ENCODE measurements at places on chromosomes 2 and 18. TPM values are rescaled to one million over a fixed set of nuclear protein-coding genes. Genes with fewer than 3 reads are reported as not detected.

IL36A gene
- total RNA-seq = not detected

IL18R1 gene
- 4.7 TPM for total RNA-seq

GALR1 gene
- not detected for total RNA-seq

PNKD gene
- total RNA-seq = 43.8 TPM

BCL11A gene
- 0.79 TPM for total RNA-seq

CRYBA2 gene
- not detected for total RNA-seq

LHCGR gene
- not detected for total RNA-seq

SAG gene
- total RNA-seq = not detected

INPP5D gene
- total RNA-seq = 0.72 TPM

STRN gene
- 13.2 TPM for total RNA-seq

STARD6 gene
- 0.29 TPM for total RNA-seq

ZEB2 gene
- total RNA-seq = 30.3 TPM

All from A375 (cell line).